Neural crest cell (in vitro differentiated cells): ENCODE measurements at places on chromosomes 4 and X. TPM values are rescaled to one million over a fixed set of nuclear protein-coding genes. Genes with fewer than 3 reads are reported as not detected.

AFF2 gene
- 15.4 and 17.2 TPM in 2 replicates for total RNA-seq

GRCh38 chr4:169941141-169941540, 85.1 kb downstream of the MFAP3L start:
- H3K27me3 ChIP-seq, result no peaks in the 10 kb centered on the region
- peaks cover 6% of the 10 kb centered on the region for H3K4me1 ChIP-seq
- no peak overlapping the region for H3K4me3 ChIP-seq
- no peak overlapping the region for H3K27ac ChIP-seq

DNA sequence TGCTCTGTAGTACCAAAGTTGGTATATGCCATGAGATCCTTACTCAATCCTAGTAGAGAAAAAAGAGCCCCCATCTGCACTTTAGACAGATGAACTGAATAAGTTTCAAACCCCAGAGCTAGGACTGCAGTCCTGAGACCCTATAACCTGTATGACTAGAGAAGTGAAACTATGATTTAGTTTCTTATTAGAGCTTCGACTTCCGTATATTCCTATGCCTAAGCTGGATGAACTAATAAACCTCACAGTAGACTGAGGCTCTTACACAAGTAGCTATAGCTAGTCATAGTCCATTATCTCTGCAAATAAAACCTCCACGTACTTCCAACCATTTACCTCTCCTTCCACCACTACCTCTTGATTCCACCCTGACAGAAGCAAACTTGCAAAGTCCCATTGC, 6.3 kb upstream of the OTUD4 start:
- DNase-seq, result no peak
- H3K36me3 ChIP-seq, result no peaks in the 10 kb centered on the region
- H3K27me3 ChIP-seq, result peaks cover 16% of the 10 kb centered on the region
- peaks cover 4% of the 10 kb centered on the region for H3K4me1 ChIP-seq

DNA sequence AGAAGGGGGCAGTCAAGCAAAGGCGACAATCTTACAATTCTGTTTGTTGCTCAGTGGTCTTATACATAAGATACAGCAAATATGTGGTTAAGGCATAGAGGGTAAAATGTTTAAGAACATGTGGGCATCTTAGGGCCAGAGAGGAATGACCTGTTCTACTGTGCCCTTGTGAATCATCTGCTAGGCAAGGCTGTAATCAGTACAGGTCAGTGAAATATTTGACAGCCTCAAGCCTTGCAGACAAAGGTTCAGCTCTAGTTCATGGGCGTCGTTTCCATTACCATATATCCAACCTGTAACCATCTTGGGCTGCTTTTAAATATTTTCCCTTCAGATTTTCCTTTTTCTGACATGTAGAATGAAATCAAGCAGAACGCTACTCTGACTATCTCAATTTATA, 37.3 kb downstream of the AGA start:
- H3K4me3 ChIP-seq, result no peak overlapping the region
- peaks cover 3% of the 10 kb centered on the region for H3K36me3 ChIP-seq
- H3K4me1 ChIP-seq, result no peaks in the 10 kb centered on the region

DCX gene
- total RNA-seq, result 80.8 and 86.4 TPM in 2 replicates

GRCh38 chrX:73831500-73831899, 268.5 kb downstream of the CHIC1 start:
- no peaks in the 10 kb centered on the region for H3K36me3 ChIP-seq
- no peak for DNase-seq
- no peak overlapping the region for H3K4me3 ChIP-seq
- H3K4me1 ChIP-seq, result no peaks in the 10 kb centered on the region
- H3K27me3 ChIP-seq, result no peaks in the 10 kb centered on the region

GRCh38 chr4:183986971-183987946, 82.2 kb downstream of the STOX2 start:
- no peaks in the 10 kb centered on the region for H3K27me3 ChIP-seq
- no peak overlapping the region for H3K27ac ChIP-seq
- DNase-seq, result peak; percentile 63
- no peak overlapping the region for H3K4me3 ChIP-seq
- H3K36me3 ChIP-seq, result peaks cover 1% of the 10 kb centered on the region

GRCh38 chr4:5517372-5517771, 191.0 kb downstream of the EVC2 start:
- H3K27ac ChIP-seq, result no peak overlapping the region
- H3K27me3 ChIP-seq, result no peaks in the 10 kb centered on the region
- H3K4me3 ChIP-seq, result no peak overlapping the region
- DNase-seq, result no peak
- no peaks in the 10 kb centered on the region for H3K4me1 ChIP-seq
- H3K36me3 ChIP-seq, result peaks cover 15% of the 10 kb centered on the region

DNA sequence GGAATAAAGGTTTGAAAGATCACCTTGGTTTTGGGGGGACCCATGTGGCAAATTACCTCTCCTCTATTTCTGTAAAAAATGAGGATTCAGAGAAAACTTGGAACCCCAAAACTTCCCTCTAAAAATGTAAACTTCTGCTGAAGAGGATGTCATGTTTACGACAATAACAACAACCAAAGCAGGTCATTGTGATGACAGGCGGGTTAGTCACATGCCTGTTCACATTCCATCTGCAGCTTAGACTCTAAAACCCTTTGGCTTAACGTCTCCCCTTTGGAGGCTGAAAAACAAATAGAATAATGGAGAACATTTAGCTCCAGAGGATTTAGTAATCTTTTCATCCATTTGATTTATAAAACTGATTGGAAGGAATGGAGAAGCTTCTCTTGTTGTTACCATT, 75.0 kb upstream of the FAM9C start:
- DNase-seq, result no peak
- H3K27me3 ChIP-seq, result no peaks in the 10 kb centered on the region
- H3K4me3 ChIP-seq, result no peak overlapping the region
- peaks cover 24% of the 10 kb centered on the region for H3K4me1 ChIP-seq

DNA sequence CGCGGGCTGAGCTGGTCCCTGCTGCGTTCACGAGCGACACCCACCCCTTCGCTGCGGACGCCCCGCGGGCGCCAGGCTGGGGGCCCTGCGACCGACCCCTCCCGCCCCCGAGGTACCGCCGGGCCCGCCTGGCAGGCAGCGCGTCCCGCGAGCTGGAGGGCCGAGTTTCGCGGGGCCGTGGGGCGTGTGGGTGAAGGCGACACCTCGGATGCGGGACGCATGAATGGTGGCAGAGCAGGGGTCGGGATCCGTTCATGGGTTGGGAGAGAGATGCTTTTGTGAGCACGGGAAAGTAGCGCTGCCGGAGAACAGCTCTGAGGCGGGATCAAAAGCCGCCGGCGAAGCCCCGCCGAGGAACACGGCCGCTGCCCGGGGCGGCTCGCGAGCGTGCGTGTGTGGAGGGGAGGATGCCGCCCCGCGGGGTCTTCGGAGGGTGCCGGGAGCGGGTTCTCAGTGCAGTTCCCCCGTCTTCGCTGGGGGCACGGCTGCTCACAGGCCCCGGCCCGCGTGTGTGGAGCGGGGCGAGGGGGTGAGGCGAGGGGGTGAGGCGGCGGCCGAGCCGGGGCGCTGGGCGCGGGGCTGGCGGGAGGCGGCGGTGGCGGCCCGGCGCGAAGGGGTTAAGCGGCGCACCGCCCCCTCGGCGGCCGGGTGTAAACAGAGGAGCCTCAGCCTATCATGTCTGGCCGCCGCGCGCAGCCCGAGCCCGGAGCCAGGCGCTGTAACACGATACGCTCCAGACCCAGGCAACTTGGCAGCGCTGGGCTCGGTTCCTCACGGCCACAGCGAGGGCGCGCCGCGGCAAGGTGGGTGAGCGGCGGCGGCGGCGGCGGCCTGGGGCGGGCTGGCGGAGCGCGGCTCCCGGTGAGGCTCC, 205.3 kb downstream of the TENM3 start:
- peaks cover 24% of the 10 kb centered on the region for H3K27me3 ChIP-seq
- peaks cover 38% of the 10 kb centered on the region for H3K4me1 ChIP-seq
- peak; percentile 77 for DNase-seq
- no peak overlapping the region for H3K27ac ChIP-seq
- H3K36me3 ChIP-seq, result no peaks in the 10 kb centered on the region
- H3K4me3 ChIP-seq, result peak overlapping the region; percentile 98

CCDC110 gene
- total RNA-seq, result 0.14 and 0.16 TPM in 2 replicates

TMSB15B gene
- 36.8 and 40.7 TPM in 2 replicates for total RNA-seq

- no peak for DNase-seq
- no peaks in the 10 kb centered on the region for H3K27me3 ChIP-seq
- no peak overlapping the region for H3K27ac ChIP-seq
- no peak overlapping the region for H3K4me3 ChIP-seq
- no peaks in the 10 kb centered on the region for H3K4me1 ChIP-seq
- no peaks in the 10 kb centered on the region for H3K36me3 ChIP-seq
Measured at GRCh38 chrX:146831994-146832393, 17.4 kb upstream of the CXorf51A start.

F8A3 gene
- 4.3 and 5.2 TPM in 2 replicates for total RNA-seq

TRIML2 gene
- total RNA-seq, result not detected in 2 replicates

DNA sequence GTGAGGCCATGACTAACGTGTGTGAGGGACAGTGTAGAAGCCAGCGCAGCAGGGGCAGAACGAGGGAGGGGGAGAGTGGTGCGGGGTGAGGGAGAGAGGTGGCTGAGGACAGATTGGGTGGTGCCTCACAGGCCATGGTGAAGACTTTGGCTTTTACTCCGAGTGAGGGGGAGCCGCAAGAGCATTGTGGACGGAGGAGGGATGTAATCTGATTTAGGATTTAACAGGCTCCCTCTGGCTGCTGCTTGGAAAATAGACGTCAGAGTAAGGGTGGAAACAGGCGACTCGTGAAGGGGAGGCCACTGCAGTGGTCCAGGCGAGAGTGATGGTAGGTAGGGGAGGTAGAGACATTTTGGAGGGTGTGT, 13.0 kb downstream of the PPP1R3F start:
- peak overlapping the region; percentile 32 for H3K27ac ChIP-seq
- H3K36me3 ChIP-seq, result peaks cover 7% of the 10 kb centered on the region
- H3K4me1 ChIP-seq, result peaks cover 14% of the 10 kb centered on the region
- no peak overlapping the region for H3K4me3 ChIP-seq
- no peak for DNase-seq

GRCh38 chr4:165784672-165785071, 88.4 kb upstream of the TLL1 start:
- no peak for DNase-seq
- no peaks in the 10 kb centered on the region for H3K4me1 ChIP-seq
- H3K4me3 ChIP-seq, result no peak overlapping the region
- no peaks in the 10 kb centered on the region for H3K27me3 ChIP-seq
- no peak overlapping the region for H3K27ac ChIP-seq

DNA sequence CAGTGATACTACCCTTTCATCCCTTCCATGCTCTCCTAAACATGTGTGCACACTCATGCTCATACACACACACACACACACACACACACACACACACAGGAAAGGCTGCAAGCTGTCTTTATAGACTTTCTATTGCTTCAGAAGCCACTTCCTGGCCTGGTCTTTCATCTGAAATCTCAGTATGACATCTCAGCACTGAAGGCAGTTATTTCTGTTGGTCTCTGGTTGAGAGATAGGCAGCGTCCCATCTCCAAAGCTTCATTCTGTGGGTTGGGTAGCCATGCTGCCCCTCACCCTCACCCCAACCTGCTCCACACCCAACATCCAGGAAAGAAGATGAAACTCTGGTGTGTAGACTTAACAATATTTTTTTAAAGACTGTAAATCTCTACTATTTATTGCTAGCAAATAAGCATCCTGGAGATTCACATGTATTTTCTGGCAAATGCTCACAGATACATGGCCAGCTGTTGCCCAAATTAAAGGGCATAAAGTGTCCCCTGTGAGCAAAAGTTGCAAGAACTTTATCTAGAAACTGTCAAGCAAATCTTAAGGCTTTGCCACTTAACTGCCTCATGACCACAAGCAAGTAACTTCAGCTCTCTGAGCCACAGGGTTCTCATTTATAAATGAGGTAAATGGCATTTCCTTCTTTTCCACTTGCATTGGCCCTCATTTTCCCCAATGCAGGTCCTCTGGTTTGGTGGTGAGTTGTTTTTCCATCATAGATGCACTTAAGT, 189.8 kb upstream of the AFF2 start:
- H3K36me3 ChIP-seq, result no peaks in the 10 kb centered on the region
- no peak overlapping the region for H3K27ac ChIP-seq
- H3K4me1 ChIP-seq, result peaks cover 6% of the 10 kb centered on the region
- no peak overlapping the region for H3K4me3 ChIP-seq
- no peaks in the 10 kb centered on the region for H3K27me3 ChIP-seq

VCX2 gene
- total RNA-seq, result not detected in 2 replicates

GIMD1 gene
- total RNA-seq, result not detected in 2 replicates

HHIP gene
- 1.3 and 1.8 TPM in 2 replicates for total RNA-seq

DNA sequence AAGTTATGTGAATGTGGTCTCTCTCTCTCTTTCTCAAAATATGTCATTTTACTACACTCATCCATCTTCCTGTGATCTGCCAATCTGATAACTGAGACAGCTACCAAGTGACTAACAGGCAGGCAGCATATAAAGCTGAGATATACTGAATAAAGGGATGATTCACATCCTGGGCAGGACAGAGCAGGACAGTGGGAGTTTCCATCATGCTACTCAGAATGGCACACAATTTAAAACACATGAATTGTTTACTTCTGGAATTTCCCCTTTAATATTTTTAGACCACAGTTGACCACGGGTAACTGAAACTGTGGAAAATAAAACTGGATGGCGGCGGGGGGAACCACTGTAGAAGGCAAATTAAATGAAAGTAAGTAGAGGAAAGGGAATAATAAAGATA, 58.6 kb upstream of the DCTD start:
- no peak overlapping the region for H3K27ac ChIP-seq
- DNase-seq, result no peak
- H3K36me3 ChIP-seq, result peaks cover 3% of the 10 kb centered on the region
- H3K4me1 ChIP-seq, result no peaks in the 10 kb centered on the region
- no peaks in the 10 kb centered on the region for H3K27me3 ChIP-seq

DNA sequence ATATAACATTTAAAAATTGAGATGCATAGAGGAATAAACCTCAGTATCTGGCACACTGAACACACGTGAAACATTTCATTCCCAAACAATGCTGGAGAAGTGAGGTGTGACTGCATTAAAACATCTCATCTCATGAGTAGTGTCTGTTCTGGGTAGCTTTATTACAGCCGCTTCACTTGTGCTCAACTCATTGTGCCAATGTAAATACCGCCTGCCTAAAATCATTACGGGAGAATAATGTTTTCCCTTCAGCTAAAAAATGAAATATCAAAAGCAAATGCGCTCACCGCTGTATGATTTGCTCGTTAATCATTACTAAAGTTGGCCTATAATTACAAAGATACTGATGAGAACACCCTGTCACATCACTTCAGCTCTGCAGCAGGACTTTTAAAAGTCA, 110.2 kb upstream of the PRPS2 start:
- H3K27ac ChIP-seq, result no peak overlapping the region
- no peaks in the 10 kb centered on the region for H3K4me1 ChIP-seq
- H3K27me3 ChIP-seq, result no peaks in the 10 kb centered on the region
- no peak for DNase-seq

ADGRL3 gene
- total RNA-seq, result 32.9 and 34.5 TPM in 2 replicates

GRCh38 chr4:48896845-48897244, 9.7 kb downstream of the OCIAD2 start:
- H3K4me1 ChIP-seq, result peaks cover 14% of the 10 kb centered on the region
- H3K27me3 ChIP-seq, result no peaks in the 10 kb centered on the region
- no peak overlapping the region for H3K4me3 ChIP-seq
- H3K36me3 ChIP-seq, result peaks cover 15% of the 10 kb centered on the region
- peak overlapping the region; percentile 37 for H3K27ac ChIP-seq

DNA sequence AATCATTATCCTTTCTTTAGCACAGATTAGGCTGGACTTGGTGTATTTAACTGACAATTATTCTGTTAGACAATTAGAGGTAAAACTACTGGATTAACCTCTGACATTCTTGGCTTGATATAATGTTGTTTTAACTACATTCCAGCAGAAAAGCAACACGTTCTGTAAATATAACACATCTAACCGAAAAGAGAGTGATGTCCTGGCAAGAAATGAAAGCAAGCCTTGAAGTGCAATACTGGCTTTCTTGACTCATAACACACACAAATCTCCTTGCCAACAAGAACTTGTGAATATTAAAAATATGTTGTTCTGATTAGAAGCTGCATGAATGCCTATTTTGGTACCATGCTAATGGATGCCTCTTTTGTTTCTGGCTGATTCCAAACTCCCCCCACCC, 76.4 kb downstream of the EFHC2 start:
- peaks cover 2% of the 10 kb centered on the region for H3K36me3 ChIP-seq
- no peak overlapping the region for H3K27ac ChIP-seq
